Smooth muscle cell of the brain vasculature (primary cell): ENCODE measurements at places on chromosomes 13 and 19.

DNA sequence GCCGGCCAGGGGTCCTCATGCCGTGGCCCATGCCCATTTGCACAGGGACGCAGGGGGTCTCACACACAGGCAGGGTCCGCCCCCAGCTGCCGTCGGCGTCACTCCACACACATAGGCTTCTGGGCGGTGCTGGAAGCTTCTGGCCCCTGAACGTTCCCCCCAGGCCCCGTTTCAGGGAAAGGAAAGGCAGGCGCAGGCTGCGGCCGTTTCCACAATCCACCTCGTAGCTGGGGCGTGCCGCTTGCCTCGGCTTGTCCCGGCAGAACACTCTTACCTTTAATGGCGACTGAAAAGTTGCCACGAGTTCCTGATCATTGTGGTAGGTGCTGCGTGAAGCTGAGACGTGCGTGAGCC lies 53.4 kb downstream of the MCF2L start:
- DNase-seq, result no peak

- no peak for DNase-seq
These were observed 210.9 kb downstream of the NALCN start for GRCh38 chr13:101205408-101205807.

- no peak for DNase-seq
These were observed 15.2 kb upstream of the PAK4 start for GRCh38 chr19:39110263-39110967.

- DNase-seq, result peak; percentile 77
These were observed 58.3 kb downstream of the KLF2 start for GRCh38 chr19:16382775-16383543.

DNA sequence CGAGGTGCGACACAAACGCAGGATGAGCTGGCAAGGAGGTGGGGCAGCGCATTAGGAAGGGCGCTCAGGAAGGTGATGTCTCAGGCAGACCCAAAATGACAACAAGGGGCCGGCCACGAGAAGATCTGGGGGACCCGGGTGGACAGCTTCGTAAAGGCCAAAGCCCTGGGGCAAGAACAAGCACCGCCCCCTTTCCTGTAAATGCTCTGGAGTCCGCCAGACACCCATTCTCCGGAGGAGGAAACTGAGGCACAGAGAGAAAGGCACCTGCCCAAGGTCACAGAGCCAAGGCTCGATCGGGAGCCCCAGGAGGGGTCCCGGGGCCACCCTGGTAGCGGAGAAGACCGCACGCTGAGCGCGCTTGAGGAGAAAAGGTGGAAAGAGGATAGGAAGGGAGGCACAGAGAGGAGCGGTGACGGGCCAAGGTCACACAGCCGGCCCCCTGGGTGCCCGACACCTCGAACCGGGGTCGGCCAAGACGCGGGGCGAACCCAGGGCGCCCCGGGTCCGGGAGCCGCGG lies 571 bp downstream of the SAFB2 start:
- no peak for DNase-seq

- no peak for DNase-seq
These were observed 191.0 kb upstream of the SOX1 start for GRCh38 chr13:111875915-111876314.

- DNase-seq, result no peak
These were observed 260.0 kb downstream of the FGF14 start for GRCh38 chr13:102141625-102142472.
